ENCODE measurements at places on chromosomes 5 and 9.

- no peak for DNase-seq
Observed at GRCh38 chr5:135556620-135557019, 20.9 kb upstream of the NEUROG1 start.

DNA sequence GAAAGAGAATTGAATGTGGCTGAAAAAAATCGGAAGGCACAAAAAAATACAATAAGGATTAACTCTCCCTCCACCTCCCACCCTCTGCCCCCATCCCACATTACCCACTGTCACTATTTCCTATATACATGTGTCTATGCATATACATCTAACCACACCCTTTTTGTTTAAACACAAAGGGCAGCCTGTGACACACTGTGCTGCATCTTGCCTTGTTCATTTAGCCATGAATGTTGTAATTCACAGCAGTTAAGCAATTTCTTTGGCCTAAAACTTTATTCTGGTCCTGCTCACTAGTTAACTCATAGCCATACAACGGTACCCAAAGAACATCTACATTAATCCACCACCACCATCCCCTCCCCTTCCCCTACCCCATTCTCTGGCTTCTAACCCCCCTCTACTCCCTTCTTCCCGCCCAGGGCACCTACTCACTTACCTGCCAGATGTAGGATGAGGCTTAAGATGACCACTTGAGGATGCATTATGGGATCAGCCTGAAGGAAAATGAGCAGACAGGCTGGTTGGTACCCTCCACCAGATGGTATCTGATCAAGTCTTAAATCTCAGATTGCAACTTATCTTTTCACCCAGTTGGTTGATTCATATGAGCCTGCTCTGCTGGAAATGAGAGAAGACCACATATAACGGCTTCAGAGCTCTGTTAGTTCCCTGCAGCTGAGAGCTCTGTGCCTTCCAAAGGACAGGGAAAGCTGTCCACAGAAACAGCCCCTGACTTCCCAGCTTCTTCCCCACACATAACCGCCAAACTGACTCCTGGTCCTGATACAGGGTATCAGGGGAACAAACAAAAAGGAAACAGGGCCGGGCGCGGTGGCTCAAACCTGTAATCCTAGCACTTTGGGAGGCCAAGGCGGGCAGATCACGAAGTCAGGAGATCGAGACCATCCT is 1.2 kb downstream of the HAVCR1 start:
- no peak for DNase-seq

- DNase-seq: no peak
Observed at GRCh38 chr9:126368020-126368419, 41.4 kb downstream of the MVB12B start.

DNA sequence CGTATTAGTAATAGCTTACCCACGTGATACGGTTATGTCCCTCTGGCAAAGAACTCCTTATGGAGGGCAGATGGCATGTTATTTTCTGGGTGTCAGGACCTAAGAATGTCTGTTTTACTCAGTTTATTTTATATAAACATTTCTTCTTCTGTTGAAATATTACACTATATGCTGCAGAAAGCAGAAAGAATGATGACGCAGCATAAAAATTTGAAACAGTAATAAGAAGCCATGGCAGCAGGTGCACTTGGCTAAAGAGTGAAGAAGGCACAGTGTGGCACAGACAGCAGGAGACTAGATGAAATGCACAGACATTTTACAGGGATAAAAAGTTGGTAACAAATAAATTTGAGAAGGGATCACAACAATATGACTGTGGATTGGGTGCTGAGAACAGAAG is 46.3 kb upstream of the CDH10 start:
- DNase-seq: no peak

GRCh38 chr5:152824316-152824715 is 419.2 kb upstream of the NMUR2 start:
- no peak for DNase-seq

- DNase-seq: no peak
Observed at GRCh38 chr9:74838351-74838750, 49.4 kb downstream of the TRPM6 start.

- no peak for DNase-seq
Observed at GRCh38 chr9:123278361-123278760, 10.0 kb upstream of the STRBP start.

GRCh38 chr9:73151653-73152542 is at the start of gene ANXA1:
Gene ANXA1, plus strand, starts transcription at chr9:73151865. Its CDS starts 6,671 bp downstream, at chr9:73158536.
- DNase-seq: peak; percentile 15

DNA sequence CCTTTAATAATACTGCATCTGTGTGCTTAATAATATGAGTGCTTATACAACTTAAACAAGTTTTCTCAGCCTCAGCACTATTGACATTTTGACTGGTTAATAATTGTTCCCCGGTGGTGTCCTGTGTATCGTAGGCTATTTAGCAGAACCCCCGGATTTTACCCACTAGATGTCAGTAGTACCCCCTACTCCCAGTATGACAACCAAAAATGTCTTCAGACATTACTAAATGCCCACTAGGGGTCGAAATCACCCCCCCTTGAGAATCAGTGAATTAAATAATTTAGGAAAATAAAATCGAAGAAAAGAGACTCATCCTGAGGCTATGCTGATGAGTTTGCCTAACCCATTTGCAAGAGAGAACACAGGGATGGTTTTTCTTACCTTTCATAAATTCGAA is 166.3 kb downstream of the ATP10B start:
- DNase-seq: peak; percentile 2

GRCh38 chr5:143871672-143872071 is 59.7 kb downstream of the HMHB1 start:
- DNase-seq: no peak

- no peak for DNase-seq
Observed at GRCh38 chr5:76144513-76145274, 61.5 kb downstream of the SV2C start.

- DNase-seq: no peak
Observed at GRCh38 chr5:43412156-43412555, at the start of gene CCL28. Gene CCL28, minus strand, starts transcription at chr5:43412391. Its CDS starts 75 bp downstream, at chr5:43412316.

DNA sequence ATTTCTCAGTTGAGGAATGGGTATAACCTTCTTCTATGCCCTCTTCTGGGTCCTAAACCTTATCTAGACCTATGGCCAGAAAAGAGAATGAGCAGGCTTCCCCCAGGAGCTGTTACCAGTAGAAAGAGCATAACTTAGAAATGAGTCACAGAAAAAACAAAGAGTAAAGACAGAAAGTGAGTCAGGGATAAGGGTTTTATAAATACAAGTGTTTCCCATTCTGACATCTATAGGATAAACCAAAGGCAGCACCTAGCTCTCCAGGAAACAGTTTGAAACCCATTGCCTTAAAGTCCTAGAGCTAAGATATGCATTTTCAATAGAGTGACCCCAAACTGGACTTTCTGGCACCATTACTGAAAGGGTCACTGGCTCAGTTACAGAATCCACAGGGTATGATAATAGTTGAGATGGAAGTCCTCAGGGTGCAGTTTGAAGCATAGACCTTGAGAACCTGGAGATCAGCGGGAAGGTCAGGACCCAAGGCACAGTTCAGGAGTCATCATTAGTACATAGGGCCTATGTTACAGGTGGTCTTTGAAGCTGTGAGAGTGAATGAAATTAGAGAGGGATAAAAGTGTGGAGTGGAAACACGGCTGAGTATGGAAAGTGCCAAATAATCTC is 42.7 kb upstream of the LIFR start:
- no peak for DNase-seq

GRCh38 chr9:16627967-16628366 is 242.5 kb downstream of the BNC2 start:
- no peak for DNase-seq

- DNase-seq: no peak
Observed at GRCh38 chr5:6937677-6938076, 224.4 kb downstream of the TENT4A start.

GRCh38 chr5:160312134-160312959 is at the start of gene CCNJL:
Gene CCNJL, minus strand, starts transcription at chr5:160312564. Its CDS starts 641 bp downstream, at chr5:160311923.
- peak; percentile 31 for DNase-seq

GRCh38 chr5:160166973-160167623 is 47.8 kb upstream of the PWWP2A start:
- no peak for DNase-seq

- DNase-seq: peak; percentile 22
Observed at GRCh38 chr9:34145165-34145564, 18.7 kb upstream of the DCAF12 start.

DNA sequence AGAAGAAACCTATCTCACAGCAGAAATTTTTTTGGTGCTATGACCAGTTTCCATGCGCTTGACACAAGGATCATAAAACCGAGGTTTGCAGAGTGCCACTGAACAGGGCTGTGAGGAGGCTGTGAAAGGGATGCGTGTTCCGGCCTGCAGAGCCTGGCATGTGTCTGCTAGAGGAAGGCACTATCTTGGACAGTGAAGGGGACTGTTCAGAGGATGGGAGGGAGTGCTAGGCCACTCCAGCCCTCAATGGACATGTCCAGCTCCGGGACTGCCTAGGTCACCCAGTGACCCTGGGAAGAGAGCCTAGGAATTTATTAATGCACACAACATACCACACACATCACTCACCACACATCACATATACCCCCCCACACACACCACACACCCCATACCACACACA is 275.9 kb downstream of the GADD45G start:
- DNase-seq: no peak

DNA sequence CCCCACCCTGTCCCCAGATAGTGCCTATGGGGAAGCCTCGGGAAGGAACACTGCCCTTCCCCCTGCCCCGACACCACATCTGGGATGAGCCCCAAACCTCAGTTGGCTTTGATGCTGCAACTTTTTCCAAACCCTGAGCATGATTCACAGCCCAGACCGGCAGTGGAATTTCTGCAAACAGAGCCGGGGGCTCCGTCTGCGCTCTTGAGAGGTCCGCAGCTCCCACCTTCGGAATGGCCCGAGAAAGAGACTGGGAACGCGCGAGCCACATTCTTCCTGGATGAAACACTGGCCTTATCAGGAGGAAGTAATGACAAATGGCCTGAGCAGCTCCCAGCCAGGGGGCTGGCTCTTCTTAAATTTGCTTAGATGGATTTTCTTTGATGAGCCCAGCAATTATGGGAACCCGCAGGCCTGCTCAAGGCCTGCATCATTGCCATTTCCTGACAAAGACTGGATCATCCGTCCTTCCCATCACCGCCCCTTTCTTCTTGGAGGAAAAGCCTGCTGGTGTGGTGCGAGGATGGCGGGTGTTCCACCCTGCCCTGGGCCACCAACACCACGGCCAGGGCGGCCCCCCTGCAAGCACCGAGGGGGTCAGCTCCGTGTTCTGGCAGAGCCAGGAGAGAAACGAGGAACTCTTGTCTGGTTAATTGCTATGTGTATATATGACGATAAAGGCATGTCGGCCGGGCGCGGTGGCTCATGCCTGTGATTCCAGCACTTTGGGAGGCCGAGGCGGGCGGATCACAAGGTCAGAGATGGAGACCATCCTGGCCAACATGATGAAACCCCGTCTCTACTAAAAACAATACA is 38.8 kb upstream of the COL5A1 start:
- no peak for DNase-seq

DNA sequence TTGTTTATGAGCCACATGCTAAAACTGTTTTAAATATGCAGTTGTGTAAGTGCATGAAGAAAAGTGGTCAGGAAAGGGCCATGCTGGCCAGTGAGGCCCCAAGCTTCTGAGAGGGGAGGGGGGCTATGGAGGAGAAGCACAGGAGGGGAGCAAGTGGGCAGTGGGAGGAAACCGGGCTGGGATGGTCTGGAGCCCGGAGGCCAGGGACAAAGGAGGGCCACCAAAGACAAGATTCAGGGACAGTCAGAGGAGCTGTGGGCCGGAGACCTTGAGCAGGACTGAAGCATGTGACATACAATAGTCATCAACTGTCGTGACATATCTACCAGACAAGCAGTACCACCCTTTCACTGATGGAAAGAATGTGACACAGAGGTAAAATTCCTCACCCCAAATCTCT is 333.2 kb upstream of the IRX1 start:
- DNase-seq: no peak

DNA sequence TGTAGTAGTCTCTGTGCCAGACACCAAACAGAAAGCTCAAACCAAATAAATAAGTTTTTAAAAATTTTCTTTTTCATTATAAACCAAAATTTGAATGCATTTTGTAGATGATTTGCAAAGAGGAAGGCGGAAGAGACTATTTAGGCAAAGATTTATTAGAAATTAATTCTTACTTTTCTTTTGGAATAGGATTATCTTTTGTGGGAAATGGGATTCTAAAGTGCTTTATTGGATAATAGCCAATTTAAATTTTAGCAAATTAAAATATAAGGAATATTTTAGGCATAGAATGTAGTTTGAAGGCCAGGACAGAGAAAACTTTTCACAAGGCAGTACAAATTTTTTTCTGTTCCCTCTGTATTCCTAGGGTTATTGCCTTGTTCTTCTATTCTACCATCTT is 311.4 kb upstream of the ITGA1 start:
- DNase-seq: no peak

GRCh38 chr9:14191512-14191911 is 122.4 kb downstream of the NFIB start:
- no peak for DNase-seq

GRCh38 chr5:10681731-10682679 is 79.0 kb downstream of the DAP start:
- no peak for DNase-seq

- peak; percentile 10 for DNase-seq
Observed at GRCh38 chr9:6197330-6197729, 18.3 kb upstream of the IL33 start.

DNA sequence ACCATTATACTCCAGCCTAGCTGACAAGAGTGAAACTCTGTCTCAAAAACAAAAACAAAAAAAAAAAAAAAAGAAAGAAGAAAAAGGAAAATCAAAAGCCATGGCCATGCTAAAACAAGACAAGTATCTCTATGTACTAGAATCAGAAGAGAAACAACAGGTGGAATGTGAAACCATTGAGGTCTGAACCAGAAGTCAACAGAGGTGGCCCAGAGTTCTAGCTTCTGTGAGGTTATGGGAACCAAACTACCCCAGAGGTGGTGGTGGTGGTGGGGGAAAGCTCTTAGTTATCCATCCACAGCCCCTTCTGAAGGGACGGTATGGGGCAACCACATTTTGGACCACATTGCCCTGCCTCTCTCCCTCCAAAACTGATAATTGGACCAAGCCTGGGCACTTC is 59.5 kb upstream of the ZNF366 start:
- no peak for DNase-seq

Measured in erythroblast (primary cell).